Thoracic aorta endothelial cell (primary cell): ENCODE measurements at places on chromosomes 12 and 14. TPM values are rescaled to one million over a fixed set of nuclear protein-coding genes. Genes with fewer than 3 reads are reported as not detected.

The NGB gene
- total RNA-seq = not detected in 2 replicates

The VRTN gene
- not detected in 2 replicates for total RNA-seq

The GPRC5A gene
- 18.0 and 48.8 TPM in 2 replicates for total RNA-seq

The OTOGL gene
- total RNA-seq = 3.1 and 5.3 TPM in 2 replicates

The KCNH3 gene
- 0.14 and 0.27 TPM in 2 replicates for total RNA-seq

The MGST1 gene
- total RNA-seq = 41.6 and 137 TPM in 2 replicates

The NPFF gene
- total RNA-seq = not detected in 2 replicates

The ABHD12B gene
- total RNA-seq = not detected in 2 replicates

The OAS2 gene
- 9.8 and 10.3 TPM in 2 replicates for total RNA-seq

The LALBA gene
- total RNA-seq = not detected in 2 replicates

The LGR5 gene
- total RNA-seq = not detected in 2 replicates

The TTC9 gene
- total RNA-seq = 0.13 and 0.22 TPM in 2 replicates

The ANKRD33 gene
- 0.27 and 0.86 TPM in 2 replicates for total RNA-seq

The CACNA1C gene
- total RNA-seq = not detected in 2 replicates

The ZFHX2 gene
- total RNA-seq = 0.40 and 0.86 TPM in 2 replicates

The TC2N gene
- total RNA-seq = under 0.01 and 0.07 TPM in 2 replicates

The EGLN3 gene
- 3.6 and 4.9 TPM in 2 replicates for total RNA-seq

The KIF5A gene
- total RNA-seq = under 0.01 and 0.07 TPM in 2 replicates

The NKX2-1 gene
- total RNA-seq = not detected in 2 replicates

The SMIM41 gene
- 0.13 TPM in 1 of 2 replicates, not detected in the other for total RNA-seq

The STYK1 gene
- 12.3 and 14.4 TPM in 2 replicates for total RNA-seq

The FAM186B gene
- 0.27 and 0.43 TPM in 2 replicates for total RNA-seq

The OR4Q2 gene
- not detected in 2 replicates for total RNA-seq

The DDX54 gene
- total RNA-seq = 68.1 and 72.2 TPM in 2 replicates

The SLC4A8 gene
- total RNA-seq = 5.2 and 5.5 TPM in 2 replicates

The NRL gene
- total RNA-seq = 0.40 and 0.57 TPM in 2 replicates

The HAL gene
- total RNA-seq = under 0.01 and 0.29 TPM in 2 replicates

The RBP5 gene
- total RNA-seq = 0.50 TPM in 1 of 2 replicates, not detected in the other

The CCDC38 gene
- total RNA-seq = 0.07 and 0.13 TPM in 2 replicates

The MMP19 gene
- total RNA-seq = 0.36 and 0.53 TPM in 2 replicates

The TBX3 gene
- total RNA-seq = 0.53 and 3.2 TPM in 2 replicates

The PIWIL1 gene
- not detected in 2 replicates for total RNA-seq

The ADAM21 gene
- total RNA-seq = 0.36 and 0.40 TPM in 2 replicates

The BHLHE41 gene
- 0.07 and 0.53 TPM in 2 replicates for total RNA-seq

The ASCL1 gene
- total RNA-seq = not detected in 2 replicates

The CELA1 gene
- total RNA-seq = not detected in 2 replicates
